ENCODE measurements at places on chromosomes 3 and 15.

GRCh38 chr3:143875546-143875945 lies 27.3 kb upstream of the SLC9A9 start:
- no peak for DNase-seq

DNA sequence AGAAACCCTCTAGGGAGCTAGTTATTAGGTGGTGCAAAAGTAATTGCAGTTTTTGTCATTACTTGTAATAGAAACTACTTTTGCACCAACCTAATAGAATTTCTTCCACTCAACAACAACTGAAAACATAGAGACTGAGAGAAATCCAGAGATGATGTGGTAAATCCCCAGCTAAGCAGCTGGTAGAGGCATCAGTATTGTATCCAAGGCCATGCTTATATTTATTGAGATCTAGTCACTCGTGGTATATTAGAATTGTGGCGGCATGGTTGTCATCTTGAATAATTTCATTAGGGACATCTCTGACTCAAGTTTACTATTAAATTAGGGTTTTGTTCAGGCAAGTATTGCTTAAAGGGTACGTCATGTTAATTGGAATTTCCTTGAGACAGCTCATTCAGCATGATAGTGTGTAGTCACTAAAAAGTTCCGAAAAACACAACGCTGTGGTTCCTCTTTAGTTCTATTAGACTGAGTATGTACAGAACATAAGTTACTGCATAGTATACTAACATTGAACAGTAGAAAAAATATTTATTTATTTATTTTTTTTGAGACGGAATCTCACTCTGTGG lies 35.3 kb downstream of the PAK2 start:
- DNase-seq, result no peak

GRCh38 chr15:71646767-71647486 lies 163.4 kb upstream of the NR2E3 start:
- no peak for DNase-seq

GRCh38 chr15:71011503-71012155 lies 103.6 kb upstream of the THSD4 start:
- DNase-seq, result no peak

- DNase-seq, result no peak
Measured at GRCh38 chr15:35358824-35359223, 187.1 kb downstream of the DPH6 start.

DNA sequence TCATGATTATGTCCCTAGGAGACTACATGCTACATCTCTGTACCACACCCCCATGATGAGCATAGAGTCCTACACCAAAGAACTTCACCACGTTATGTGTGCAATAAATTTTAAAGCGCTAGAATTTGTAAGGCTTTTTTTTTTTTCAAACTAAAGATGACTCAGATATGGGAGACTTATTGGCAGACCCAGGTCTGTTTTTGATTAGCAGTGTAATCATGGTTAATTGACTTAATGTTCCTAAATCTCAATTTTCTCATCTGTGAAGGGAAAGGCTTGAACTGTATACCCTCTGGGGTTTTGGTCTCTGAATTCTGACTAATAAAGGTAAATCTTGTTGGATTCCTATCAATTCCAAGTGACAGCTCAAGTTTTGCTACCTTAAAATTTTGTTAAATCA lies 26.4 kb downstream of the ABI3BP start:
- no peak for DNase-seq

- no peak for DNase-seq
Measured at GRCh38 chr3:89932882-89933281, 825.5 kb downstream of the EPHA3 start.

DNA sequence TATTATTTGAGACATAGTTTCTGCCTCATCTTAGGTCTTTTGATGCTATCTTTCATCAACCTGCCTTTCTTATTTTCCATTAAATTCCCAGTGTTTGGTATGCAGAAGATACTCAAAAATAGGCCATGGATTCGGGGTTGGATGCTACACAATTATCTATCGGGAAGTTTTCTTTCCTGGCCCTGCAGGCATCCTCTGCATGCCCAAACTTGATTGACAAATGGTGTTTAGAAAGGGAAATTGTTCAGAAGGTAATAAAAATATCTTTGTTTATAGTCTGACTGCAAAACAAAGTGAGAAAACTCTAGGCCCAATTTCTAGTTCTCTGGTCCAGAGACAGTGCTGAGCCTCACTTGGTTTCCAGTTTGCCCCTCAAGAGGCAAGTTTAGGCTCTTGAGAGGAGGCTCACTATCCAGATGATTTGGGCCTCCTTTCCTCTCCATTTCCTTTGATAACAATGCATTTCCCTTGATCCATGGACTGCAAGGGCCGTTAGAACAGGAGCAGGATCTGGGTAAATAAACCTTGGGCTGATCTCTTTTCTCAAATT lies 157.1 kb upstream of the DPH6 start:
- no peak for DNase-seq

DNA sequence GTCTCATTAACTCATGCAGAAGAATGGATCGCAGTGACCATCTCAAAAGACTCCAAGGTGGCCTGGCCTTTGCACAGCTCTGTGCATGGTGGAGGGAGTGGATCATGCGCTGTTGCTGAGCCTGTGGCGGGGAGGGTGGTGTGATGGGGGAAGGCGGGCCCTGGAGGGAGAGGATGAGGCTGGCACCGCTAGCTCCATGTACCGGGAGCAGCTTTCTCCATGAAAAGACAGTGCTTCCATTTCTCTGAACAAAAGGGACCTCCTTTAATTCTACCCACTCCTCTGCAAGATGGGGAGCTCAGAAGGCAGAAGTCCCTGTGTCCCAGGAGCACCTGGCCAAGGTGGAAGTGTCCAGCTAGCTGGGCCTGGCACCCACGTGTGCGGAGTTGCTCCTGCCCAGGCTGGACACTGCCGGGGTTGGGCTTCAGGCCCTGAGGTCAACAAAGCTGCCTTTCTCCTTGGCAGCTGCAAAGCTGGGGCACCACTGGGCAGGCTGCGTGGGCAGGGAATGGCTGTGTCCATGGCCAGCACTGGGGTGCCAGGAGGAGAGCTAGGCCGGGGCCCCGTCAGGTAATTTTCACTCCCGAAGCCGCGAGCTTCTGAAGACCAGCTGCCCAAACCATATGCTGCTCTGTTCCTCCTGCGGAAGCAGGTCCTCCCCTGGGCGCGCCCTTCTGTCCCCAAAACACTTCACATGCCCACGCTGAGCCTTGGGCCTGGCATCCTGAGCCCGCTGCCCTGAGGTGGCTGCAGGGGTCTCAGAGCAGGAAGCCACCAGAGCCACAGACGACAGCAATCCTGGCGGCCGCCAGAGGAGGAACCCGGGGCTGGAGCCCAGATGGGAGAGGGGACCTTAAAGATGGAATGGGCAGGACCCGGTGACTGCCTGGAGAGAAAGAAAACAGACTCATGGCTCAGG lies 6.4 kb downstream of the MAP6D1 start:
- DNase-seq, result no peak

GRCh38 chr3:185763347-185764005 lies 61.4 kb downstream of the IGF2BP2 start:
- DNase-seq, result no peak

DNA sequence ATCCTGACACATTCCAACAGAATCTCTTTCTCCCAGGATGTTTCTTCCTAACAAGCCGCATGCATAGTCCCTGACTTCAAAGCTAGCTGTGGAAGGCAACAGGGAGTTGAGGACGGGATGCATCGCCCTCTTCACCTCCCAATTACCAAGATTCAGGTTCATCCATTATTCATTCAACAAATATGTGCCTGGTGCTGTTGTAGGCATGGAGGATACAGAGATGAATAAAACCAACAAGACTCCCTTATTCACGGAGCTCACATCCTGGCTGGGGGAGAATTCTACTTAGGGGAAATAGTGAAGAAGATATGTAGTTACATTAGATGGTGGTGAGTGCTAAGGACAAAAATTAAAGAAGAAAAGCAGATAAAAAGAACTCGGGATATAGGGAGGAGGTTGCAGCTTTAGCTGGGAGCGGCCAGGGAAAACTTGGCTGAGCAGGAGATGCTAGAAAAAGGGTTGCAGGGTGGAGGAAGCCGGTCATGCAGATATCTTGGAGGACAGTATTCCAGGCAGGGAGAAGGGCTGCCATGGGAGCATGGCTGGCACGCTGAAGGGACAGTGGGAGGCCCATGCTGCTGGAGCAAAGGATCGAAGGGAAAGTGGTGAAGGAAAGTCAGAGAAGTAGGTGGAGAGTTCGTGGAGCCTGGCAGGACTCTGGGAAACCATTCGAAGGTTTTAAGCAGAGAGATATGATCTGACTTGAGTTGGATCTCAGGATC lies 5.0 kb downstream of the ITGB5 start:
- DNase-seq, result no peak

DNA sequence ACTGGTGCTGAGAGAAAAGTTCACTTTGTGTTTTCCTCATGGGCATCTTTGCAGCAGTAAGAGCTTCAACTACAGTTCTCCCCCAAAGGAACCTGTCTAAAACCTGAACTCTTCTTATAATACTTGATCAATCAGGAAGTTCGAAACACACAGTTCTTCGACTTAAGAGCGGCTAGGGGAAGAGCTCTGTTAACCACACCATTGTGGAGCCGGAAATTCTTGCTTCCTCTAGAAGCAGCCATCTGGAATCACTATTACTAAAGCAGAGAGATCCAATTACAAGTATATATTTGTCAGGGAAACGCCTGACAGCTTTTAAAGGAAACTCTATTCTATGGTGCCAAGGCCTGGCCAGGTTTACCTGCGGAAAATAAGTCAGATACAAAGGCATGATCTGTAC lies 337.3 kb upstream of the CBLB start:
- DNase-seq, result no peak

GRCh38 chr3:32780735-32781210 lies 37.0 kb upstream of the TRIM71 start:
- no peak for DNase-seq

- DNase-seq, result no peak
Measured at GRCh38 chr15:34314491-34315490, 22.8 kb downstream of the SLC12A6 start.

DNA sequence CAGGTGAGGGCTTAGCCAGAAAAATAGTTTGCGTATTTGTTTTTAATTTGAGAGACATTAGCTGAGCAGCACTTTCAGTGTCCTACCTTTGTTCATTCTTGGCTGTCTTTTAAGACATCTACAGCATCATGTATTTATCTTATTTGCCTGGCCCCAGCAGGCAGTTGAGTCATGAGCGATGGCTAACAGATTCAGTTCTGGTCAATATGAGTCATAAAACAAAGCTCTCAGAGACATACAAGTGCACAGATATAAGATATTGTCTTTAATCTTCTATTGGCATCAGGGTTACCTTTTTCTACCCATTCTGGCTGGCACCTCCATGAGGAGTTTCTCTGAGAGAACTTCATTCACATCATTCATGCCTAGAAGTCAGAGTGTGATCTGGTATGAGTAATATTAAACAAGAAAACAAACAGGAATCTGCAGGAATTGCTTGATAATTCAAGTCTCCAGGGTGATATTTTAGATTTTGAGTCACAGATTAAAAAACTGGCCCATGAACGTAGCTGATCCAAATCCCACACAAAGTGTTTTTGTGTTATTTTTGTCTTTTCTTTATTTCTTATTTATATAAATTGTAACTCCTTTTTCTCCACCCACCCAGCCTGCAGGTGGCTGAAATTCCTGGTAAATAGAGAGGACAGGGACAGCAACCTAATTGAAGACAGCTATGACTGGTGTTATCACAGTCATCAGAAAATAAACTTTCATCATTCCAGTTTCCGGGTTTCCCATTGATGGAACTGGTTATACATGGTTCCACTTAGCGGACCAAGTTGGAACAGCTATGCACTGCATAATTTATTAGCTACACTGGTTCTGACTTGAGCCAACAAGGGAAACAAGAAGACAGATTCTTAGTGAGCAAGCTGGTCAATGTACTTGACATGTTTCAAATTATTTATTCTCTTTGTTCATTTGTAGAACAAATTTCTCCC lies 47.3 kb downstream of the PLSCR2 start:
- DNase-seq, result no peak

- no peak for DNase-seq
Measured at GRCh38 chr15:39918688-39919385, 1.2 kb downstream of the GPR176 start.

DNA sequence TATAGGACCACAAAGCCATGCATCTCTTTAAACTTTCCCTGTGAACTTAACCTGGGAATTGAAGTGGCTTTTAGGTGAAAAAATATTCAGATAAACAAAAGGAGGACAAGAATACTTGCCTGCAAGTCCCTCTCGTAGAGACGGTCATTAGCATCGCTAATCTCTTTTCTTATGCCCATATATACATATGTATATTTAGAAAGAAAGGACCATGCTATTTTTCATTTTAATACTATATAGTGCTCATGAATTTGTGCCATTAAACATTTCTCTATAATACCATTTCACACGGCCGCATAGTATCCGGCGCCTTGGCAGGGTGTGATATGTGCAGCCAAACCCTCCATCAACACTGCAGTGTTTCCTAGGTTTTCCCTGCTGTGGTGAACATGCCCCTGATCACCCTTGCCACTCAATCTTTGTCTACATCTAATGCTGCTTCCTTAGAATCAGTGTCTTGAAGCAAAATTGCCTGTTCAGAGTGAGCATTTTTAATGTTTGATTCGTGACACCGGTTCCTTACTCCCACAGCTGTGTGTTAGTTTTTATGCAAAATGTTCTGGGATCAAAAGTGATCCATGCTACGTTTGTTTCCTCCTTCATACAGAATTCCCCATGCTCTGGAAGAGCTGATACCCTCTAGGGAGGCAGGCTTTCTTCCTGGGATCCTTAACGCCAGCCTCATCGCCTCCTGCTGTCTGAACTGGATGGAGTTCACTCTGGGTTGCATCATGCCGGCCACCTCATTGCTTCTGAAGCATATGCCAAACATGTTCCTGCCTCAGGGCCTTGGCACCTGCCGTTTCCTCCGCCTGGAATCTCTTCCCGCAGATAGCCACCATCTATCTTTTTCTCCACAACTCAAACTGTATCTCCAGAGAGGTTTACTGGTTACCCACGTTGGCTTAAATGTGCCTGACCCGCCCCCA lies 118.1 kb downstream of the FBLN2 start:
- DNase-seq, result no peak

DNA sequence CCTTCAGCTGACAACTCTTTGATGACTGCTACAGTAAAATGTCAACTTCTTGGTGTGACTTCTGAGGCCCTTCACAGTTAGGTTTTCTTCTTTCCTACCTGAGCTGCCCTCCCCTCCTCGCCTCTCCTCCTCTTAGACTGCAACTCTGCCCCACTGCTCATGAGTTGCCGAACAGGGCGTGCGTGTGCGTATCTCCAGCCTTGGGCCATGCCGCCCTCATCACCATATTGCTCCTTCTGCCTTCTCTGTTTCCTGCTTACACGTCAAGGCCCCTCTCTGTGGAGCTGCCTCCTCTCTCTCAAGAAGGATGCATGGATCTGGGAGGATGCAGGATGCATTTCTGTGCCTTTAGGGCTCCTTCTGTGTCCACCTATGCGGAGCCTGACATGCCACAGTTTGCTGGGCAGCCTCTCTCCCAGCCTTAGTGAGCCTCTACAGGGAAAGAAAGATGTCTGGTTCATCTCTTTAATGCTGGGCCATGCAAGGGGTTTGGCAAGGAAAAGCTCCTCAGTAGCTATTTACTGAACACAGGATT lies 205.9 kb downstream of the RPLP1 start:
- DNase-seq, result no peak

DNA sequence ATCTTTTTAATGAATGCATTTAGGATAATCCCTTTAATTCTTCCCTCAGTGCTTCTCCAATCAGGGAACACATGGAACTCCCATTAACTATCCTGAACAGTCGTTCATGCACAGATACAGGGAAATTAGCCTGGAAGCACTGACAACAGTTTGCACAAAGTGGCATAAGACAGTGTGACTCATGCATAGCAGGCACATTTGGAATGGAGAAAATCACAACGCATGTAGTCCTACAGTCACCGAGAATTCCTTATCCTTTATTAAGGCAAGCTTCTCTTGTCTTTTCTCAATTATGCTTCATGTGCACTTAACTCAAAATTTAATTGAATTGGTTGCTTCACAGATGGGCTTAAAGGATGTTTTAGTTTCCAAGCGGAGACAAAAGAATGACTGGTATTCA lies 155.0 kb upstream of the CRBN start:
- DNase-seq, result no peak
